Neural crest cell (in vitro differentiated cells): ENCODE measurements at places on chromosomes 4 and X. TPM values are rescaled to one million over a fixed set of nuclear protein-coding genes. Genes with fewer than 3 reads are reported as not detected.
A peak's percentile ranks its signal among the peaks of the same experiment; 100 is the strongest.

ARHGAP6 gene
- 2.3 and 2.7 TPM in 2 replicates for total RNA-seq

TLR2 gene
- total RNA-seq = 0.28 and 0.71 TPM in 2 replicates

CCNQ gene
- total RNA-seq = 24.4 and 25.3 TPM in 2 replicates

DNA sequence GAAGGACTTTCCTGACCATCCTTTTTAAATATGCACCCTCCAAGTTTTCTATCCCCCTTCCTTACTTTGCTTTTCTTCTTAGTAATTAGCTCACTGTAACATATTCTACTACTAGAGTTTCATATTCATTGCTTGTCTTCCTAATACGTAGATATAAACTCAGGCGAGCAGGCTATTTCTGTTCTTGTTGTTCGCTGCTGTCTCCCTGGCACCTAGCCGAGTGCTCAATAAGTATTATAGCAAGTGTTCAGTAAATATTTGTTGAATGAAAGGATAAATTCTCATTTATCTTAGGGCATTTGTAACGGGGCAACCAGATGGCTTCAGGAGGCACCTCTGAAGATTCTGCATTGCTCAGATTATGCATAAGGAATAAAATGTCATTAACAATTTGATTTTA, 6.8 kb upstream of the RHOH start:
- H3K4me3 ChIP-seq = no peak overlapping the region
- peaks cover 15% of the 10 kb centered on the region for H3K4me1 ChIP-seq
- H3K36me3 ChIP-seq = no peaks in the 10 kb centered on the region
- no peak overlapping the region for H3K27ac ChIP-seq

GRCh38 chrX:49725401-49725800, 29.6 kb upstream of the PAGE1 start:
- no peak overlapping the region for H3K4me3 ChIP-seq
- DNase-seq = no peak
- H3K27me3 ChIP-seq = no peaks in the 10 kb centered on the region
- no peaks in the 10 kb centered on the region for H3K36me3 ChIP-seq
- H3K4me1 ChIP-seq = no peaks in the 10 kb centered on the region

- no peak for DNase-seq
- H3K4me1 ChIP-seq = peaks cover 22% of the 10 kb centered on the region
- H3K4me3 ChIP-seq = no peak overlapping the region
These were observed 32.5 kb downstream of the PDGFC start for GRCh38 chr4:156939139-156939538.

GRCh38 chr4:87654487-87655044, 4.5 kb downstream of the DMP1 start:
- H3K27ac ChIP-seq = peak overlapping the region; percentile 21
- no peaks in the 10 kb centered on the region for H3K27me3 ChIP-seq
- DNase-seq = no peak
- H3K4me3 ChIP-seq = no peak overlapping the region

- H3K27me3 ChIP-seq = no peaks in the 10 kb centered on the region
- H3K4me3 ChIP-seq = no peak overlapping the region
- no peak for DNase-seq
- H3K4me1 ChIP-seq = no peaks in the 10 kb centered on the region
These were observed 907.7 kb downstream of the RAB28 start for GRCh38 chr4:12576409-12576808.

DNA sequence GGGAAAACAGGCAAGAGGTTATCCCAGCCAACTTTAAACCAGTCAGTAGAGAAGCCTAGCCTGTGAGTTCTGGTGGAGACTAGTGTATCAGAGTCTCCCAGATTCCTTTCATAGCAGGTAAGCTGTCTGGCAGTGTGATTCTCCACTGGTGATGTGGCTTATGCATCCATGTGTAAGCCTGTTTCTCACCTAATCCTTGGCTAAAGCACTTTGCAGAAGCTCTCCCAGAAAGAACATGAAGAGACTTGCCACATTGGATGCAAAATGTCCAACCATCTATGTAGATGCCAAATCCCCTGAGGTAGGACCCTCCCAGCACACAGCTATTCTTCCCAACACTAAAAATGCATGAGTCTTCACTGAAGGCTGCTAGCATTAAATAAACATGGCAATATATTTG, 111.7 kb downstream of the CHRNA9 start:
- H3K4me1 ChIP-seq = no peaks in the 10 kb centered on the region
- no peak overlapping the region for H3K4me3 ChIP-seq
- no peak overlapping the region for H3K27ac ChIP-seq

GRCh38 chrX:143336261-143336660, 181.0 kb downstream of the SPANXN3 start:
- H3K4me3 ChIP-seq = no peak overlapping the region
- H3K4me1 ChIP-seq = no peaks in the 10 kb centered on the region
- no peak for DNase-seq
- H3K27ac ChIP-seq = no peak overlapping the region
- peaks cover 3% of the 10 kb centered on the region for H3K36me3 ChIP-seq

- DNase-seq = no peak
- H3K27ac ChIP-seq = no peak overlapping the region
- no peak overlapping the region for H3K4me3 ChIP-seq
- no peaks in the 10 kb centered on the region for H3K36me3 ChIP-seq
These were observed 132.9 kb downstream of the MSL3 start for GRCh38 chrX:11890836-11891514.
